ENCODE measurements at places on chromosomes 7 and 10. TPM values are rescaled to one million over a fixed set of nuclear protein-coding genes. Genes with fewer than 3 reads are reported as not detected.

The ABCB1 gene
- not detected for total RNA-seq

The SPDYE9 gene
- total RNA-seq = not detected

DNA sequence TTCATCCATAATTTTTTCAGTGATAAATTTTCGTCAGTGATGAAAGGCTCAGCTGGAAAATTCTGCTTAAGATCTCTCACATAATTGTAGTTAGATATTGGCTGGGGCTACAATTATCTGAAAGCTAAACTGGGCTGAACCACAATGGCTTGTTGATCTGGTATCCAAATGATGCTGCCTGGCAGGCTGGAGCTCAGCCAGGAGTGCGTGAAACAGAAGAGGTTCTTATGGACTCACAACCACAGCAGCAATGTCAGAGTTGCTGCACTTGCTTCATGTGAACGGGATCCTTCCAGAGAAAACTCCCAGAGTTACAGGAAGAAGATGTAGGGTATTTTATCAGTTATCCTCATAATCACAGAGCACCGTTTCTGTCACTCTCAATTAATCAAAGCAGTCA lies 533.2 kb upstream of the POM121L12 start:
- DNase-seq = no peak
- H3K36me3 ChIP-seq = no peaks in the 10 kb centered on the region
- no peak overlapping the region for H3K27ac ChIP-seq
- no peaks in the 10 kb centered on the region for H3K27me3 ChIP-seq
- H3K4me1 ChIP-seq = no peaks in the 10 kb centered on the region

DNA sequence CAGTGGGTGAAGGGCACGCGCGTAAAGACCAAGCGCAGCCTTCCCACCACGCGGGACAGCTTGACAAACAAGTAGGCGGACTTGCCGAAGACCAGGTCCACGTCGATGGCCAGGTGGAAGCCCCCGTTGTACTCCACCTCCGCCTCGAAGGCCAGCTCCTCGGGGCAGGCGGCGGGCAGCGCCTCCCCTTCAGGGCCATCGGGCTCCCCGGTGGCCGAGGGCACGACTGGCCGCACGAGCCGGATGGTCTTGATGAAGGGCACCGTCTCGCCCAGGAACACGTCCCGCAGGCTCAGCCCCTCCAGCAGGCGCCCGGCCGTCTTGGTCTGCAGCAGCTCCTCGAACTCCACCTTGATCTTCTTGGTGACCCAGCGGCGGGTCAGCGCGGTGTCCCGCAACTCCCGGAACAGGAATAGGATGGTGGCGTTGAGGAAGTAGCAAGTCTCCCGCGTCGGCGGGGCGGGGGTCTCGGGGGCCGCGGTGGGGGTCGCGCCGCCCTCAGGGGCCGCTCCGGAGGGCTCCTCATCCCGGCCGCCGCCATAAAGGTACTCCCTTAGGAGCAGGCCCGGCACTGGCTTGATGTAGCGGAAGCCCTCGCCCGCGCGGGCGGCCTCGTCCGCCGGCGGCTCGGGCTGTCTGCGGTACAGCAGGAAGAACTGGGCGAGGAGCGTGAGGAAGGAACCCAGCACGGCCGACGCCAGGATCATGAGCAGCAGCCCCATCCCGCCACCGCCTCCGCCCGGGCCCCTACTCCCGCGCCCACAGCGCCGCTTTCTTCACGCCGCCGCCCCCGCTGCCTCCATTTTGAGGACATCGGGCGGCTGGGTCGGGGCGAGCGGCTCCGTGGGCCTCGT lies 507 bp downstream of the PDZD8 start:
- H3K4me1 ChIP-seq = peaks cover 32% of the 10 kb centered on the region
- H3K36me3 ChIP-seq = no peaks in the 10 kb centered on the region
- peak; percentile 93 for DNase-seq
- peaks cover 25% of the 10 kb centered on the region for H3K27me3 ChIP-seq
- H3K4me3 ChIP-seq = peak overlapping the region; percentile 89
- peak overlapping the region; percentile 79 for H3K27ac ChIP-seq

GRCh38 chr10:87930934-87931835 lies 67.8 kb downstream of the PTEN start:
- peaks cover 53% of the 10 kb centered on the region for H3K4me1 ChIP-seq
- peaks cover 5% of the 10 kb centered on the region for H3K36me3 ChIP-seq
- no peak for DNase-seq
